Lung microvascular endothelial cell (primary cell): ENCODE measurements at places on chromosomes 12 and 14.

DNA sequence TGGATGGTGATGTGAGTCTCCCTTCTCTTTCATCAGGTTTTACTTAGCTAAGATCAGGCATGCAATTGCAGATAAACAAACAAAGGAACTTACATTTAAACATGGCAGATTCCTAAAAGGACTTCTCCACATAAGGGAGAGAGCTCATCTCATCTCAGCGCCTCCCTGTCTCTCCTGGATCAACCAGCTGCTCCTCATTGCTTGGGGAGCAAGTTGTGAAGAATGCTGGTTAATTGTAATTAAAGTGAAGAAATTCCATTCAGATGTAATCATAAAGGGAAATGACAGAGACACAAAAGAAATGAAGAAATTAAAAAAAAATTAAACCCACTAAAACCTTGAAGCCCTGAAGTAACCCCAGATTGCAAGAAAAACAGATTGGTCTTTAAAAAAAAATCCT lies 104.4 kb upstream of the DIO2 start:
- DNase-seq, result no peak

- no peak for DNase-seq
Observed at GRCh38 chr14:96405677-96406076, 13.7 kb downstream of the AK7 start.

- DNase-seq, result no peak
Observed at GRCh38 chr12:53096089-53096741, 1.3 kb upstream of the IGFBP6 start.

DNA sequence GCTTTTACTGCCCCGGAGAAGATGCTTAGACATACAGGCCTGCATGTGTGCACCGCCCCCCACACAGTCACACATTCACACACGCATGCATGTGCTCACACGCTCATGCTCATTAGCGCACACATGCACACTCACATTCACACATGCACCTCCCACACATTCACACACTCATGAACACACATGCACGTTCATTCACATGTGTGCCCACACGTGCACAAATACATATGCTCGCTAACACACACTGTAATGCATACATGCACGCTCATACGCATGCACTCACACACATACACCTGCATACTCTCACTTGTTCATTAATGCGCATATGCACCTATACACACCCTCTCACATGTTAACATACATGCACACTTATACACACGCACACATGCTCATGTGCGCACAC lies 21.9 kb downstream of the TMEM132C start:
- DNase-seq, result no peak

GRCh38 chr12:121442028-121442948 lies 42.4 kb downstream of the RNF34 start:
- DNase-seq, result no peak
